ENCODE measurements at places on chromosomes 6 and 20. TPM values are rescaled to one million over a fixed set of nuclear protein-coding genes. Genes with fewer than 3 reads are reported as not detected.
A peak's percentile ranks its signal among the peaks of the same experiment; 100 is the strongest.

NR2E1 gene
- not detected for total RNA-seq

ULBP1 gene
- 0.33 TPM for total RNA-seq

- DNase-seq, result no peak
These were observed 7.7 kb downstream of the CCN6 start for GRCh38 chr6:112061605-112062004.

MLIP gene
- not detected for total RNA-seq

GRCh38 chr6:137688230-137688971, 178.7 kb upstream of the TNFAIP3 start:
- no peak for DNase-seq

- no peak for DNase-seq
These were observed 6.2 kb upstream of the RBCK1 start for GRCh38 chr20:401682-402495.

DNA sequence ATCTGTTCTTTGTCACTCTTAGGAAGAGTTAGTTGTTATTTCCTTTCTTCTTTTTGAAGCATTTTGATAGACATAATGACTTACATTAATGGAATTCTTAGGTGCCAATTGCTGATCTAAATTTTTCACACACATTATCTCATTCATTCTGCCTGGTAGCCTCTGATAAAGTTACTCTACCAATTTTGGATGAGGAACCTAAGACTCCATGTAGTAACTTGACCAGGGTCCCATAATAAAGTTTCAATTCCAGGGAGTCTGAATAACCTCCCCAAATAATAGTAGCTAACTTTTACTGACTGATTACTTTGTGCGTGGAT, 73.2 kb upstream of the CITED2 start:
- no peak for DNase-seq

DNA sequence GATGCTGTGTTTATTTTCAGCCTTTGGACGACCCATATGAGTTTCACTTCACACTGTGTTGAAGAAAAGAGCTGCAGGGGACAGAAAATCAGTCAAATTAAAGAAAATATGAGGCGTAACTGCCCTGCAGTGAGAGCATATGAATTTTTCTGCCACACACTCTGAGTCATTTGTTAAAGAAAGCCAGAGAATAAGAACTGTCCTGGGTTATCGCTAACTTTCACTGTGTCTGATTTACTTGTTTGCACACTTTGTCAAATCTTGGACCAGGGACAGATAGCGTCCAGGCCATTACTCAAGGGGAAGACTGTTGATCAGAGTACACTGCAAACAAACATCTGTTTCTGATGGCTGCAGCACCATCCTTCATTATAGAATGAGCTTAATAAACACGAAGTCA, 126.8 kb upstream of the AGPAT4 start:
- DNase-seq, result no peak

DNA sequence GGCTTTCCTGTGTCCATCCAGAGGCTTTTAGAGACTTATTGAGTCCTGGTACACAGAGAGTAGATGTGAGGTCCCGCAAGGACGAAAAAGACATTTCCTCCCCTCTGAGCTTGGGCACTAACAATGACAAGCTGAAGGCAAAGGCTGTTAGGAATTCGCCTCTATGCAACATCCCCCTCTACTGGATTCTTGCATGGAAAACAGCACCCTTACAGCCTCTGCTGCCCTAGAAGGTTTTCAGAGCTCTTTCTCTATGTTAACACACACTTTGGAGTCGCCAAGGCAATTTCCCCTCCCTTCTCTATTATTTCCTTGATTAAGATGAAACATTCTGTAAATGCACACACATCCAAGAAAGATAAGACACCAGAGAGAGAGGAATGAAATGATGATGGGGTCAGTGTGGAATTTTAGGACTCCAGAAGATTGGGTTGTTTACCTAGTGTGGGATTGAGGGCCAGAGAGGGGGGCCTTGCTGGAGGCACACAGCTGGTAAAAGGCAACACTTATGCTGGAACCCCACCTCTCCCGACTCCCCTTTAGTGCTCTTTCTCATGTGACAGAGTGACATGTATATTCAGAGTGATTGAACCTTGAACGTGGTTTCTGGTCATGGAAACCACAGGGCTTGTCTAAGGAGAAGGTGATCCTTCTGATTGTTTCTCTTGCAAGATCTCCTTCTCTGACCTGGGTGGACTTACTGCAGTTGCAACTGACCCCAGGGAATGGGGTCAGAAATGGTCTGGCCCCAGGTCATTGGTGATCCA, 300.7 kb downstream of the CLIC5 start:
- peak; percentile 65 for DNase-seq

COL21A1 gene
- 0.28 TPM for total RNA-seq

SIGLEC1 gene
- not detected for total RNA-seq

BNIP5 gene
- total RNA-seq, result not detected

- no peak for DNase-seq
These were observed 154.5 kb downstream of the QRSL1 start for GRCh38 chr6:106783640-106784566.

DNA sequence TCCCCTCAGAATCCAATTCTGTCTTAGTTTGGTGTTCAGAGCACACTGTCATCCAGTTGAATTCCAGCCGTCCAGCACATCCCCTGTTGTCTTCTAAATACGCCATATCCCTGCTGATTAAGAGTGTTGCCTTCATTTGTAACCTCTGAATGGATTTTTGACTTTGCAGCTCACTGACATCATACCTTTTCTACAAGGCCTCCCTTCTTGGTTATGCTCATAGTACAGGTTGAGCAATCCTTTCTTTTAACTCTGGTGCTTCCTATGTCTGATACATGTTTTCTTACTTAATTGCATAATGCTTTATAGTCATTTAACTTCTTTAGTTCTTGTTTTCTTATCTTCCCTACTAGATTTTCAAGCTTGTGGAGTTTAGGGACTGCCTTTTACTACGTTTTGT, 36.4 kb downstream of the XRN2 start:
- no peak for DNase-seq

PABPC1L gene
- total RNA-seq, result 23.8 TPM

GRCh38 chr6:26173836-26174145, 86.6 kb downstream of the HFE start:
- DNase-seq, result no peak

SLC25A27 gene
- total RNA-seq, result 0.52 TPM

APCDD1L gene
- 2.6 TPM for total RNA-seq

KCNG1 gene
- total RNA-seq, result 116 TPM

RIPOR2 gene
- total RNA-seq, result 0.31 TPM

- DNase-seq, result no peak
These were observed 134.5 kb upstream of the HMGN3 start for GRCh38 chr6:79369026-79369425.

DNA sequence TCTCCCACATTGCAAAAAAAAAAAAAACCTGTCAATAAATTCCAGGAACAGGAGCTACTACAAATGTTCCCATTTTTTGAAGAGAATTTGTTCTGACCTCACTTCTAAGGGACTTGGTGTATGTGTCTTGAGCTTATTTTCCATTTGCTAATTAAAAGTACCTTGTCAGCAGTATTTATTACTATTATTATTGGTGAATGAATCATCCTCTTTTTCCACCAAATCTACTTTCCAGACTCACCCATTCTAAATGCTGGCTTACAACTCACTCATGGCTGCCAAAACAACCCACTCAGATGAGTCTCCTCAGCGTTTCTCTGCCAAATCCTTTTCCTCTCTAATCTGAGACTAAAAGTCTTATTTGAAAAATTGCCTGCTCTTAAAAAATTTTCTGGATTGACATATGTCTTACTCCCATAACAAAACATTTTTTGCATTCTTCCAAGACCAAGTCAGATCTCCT, 33.2 kb upstream of the TASP1 start:
- DNase-seq, result no peak

- no peak for DNase-seq
These were observed 26.9 kb downstream of the MARCKS start for GRCh38 chr6:113884011-113884410.

CYP21A2 gene
- not detected for total RNA-seq

STMND1 gene
- total RNA-seq, result not detected

DNA sequence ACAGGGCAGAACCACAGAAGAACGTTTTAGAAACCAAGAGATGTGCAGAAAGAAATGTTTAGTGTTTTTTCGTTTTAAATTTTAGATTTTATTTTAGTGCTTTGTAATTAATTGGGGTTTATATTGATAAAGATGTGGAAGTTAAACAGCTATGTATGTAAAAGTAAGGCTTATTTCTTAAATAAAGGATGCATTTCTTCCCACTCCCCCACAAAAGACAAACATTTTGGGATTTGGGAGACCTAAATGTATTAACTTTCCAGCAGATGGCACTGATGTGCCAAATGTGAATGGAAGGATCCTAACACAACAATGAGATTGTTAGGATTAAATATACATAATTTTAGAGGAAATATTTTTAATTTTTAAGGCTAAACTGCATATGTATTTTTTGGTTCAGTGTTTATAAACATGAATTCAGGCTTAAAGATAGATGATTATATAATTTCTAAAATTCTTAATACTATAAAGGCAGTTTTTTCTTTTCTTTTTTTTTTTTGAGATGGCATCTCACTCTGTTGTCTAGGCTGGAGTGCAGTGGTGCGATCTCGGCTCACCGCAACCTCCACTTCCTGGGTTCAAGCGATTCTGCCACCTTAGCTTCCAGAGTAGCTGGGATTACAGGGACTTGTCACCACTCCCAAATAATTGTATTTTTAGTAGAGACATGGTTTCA, 12.0 kb downstream of the PFDN4 start:
- no peak for DNase-seq

GRCh38 chr6:42378125-42378524, 73.6 kb downstream of the TRERF1 start:
- DNase-seq, result no peak

DNA sequence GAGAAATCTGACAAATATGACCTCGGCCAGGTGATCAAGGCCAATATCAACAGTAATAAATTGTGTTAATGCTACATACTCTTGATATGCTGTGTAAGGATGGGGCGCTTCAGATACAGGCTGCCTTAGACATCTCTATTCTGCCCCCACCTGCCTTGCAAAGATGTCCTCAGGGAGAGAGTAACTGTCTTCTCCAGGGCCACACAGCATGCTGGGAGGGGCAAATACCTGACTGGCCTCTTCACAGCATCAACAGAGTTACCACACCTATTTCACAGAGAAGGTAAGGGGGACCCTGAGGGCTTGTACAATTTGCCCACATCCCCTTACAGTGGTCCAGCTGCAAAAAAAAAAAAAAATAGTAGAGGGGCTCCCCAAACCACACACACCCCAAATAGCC, 17.2 kb upstream of the KIAA1755 start:
- no peak for DNase-seq

RAET1E gene
- not detected for total RNA-seq

DNA sequence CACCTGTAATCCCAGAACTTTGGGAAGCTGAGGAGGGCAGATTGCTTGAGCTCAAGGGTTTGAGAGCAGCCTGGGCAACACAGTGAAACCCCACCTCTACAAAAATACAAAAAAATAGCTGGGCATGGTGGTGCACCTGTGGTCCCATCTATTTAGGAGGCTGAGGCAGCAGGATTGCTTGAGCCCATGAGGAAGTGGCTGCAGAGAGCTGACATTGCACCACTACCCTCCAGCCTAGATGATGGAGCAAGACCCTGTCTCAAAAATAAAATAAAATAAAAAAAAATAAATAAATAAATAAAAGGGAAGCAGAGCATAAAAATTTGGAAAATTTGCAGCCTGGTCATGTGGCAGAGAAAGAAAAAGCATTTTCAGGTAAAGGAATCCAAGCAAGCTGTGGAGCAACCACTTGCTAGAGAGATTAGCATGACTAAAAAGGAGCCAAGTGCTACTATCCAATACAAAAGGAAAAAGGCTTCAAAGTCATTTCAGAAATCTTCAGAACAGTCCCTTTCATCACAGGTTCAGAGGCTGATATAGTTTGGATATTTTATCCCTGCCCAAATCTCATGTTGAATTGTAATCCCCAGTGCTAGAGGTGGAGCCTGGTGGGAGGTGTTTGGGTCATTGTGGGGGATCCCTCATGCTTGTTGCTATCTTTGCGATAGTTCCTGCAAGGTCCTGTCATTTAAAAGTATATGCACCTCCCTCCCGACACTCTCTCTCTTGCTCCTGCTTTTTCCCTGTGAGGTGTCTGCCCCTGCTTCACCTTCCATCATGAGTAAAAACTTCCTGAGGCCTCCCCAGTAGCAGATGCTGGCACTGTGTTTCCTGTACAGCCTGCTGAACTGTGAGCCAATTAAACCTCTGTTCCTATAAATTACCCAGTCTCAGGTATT, 11.2 kb upstream of the TTK start:
- no peak for DNase-seq

LAMA4 gene
- total RNA-seq, result 2.1 TPM

DNA sequence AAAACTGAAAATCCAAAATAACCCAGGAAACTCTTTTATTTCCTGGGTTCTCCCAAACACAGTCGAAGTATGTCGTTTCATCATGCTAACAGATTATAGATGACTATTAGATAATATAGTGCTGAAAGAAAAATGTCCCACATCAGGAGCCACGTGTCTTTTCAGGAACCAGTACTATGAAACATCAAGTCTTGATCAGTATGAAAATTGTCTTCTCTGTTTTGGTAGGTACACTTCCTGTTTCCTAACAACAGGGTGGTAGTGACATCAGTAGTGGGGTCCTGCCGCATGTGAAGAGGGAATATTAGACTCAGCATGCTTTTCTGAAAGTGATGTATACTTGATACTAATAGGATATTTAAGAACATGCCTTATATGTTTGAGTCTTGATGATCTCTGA, 136.7 kb downstream of the HIVEP1 start:
- DNase-seq, result no peak
